ENCODE measurements at places on chromosomes 6 and 20.

DNA sequence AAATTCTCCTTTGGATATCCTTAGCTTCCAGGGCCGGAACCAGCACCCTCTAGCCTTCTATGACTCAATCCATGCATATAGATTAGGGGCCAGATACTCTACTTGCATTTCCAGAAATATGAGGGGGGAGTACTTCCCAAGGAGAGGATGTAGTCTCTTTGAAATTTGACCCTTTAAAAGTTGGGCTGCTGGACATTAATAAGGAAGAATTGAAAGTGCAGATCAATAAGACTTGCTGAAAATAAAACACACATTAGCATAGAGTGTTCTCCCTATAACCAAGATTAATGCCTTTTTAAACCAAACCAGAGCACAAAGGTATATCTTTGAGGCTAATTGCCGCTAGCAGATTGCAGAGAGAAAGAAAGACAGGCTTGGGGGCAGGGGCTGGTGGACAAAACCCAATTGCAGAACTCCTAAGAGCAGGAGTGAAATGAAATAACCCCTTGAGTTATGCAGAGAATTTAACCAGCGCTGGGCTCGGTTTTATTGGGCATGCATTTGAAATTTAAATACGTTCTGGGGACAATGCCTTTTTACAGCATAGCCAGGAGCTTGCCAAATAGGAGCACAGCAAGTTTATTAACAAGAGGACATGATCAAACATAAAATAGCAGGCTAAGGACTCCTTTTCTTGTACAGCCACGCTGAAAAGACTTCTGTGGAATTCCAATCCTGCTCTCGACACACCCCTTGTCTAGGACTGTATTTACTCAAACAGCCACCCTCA is 108.2 kb upstream of the SALL4 start:
- DNase-seq = no peak

GRCh38 chr20:39822667-39823066 is 860.5 kb downstream of the DHX35 start:
- no peak for DNase-seq

DNA sequence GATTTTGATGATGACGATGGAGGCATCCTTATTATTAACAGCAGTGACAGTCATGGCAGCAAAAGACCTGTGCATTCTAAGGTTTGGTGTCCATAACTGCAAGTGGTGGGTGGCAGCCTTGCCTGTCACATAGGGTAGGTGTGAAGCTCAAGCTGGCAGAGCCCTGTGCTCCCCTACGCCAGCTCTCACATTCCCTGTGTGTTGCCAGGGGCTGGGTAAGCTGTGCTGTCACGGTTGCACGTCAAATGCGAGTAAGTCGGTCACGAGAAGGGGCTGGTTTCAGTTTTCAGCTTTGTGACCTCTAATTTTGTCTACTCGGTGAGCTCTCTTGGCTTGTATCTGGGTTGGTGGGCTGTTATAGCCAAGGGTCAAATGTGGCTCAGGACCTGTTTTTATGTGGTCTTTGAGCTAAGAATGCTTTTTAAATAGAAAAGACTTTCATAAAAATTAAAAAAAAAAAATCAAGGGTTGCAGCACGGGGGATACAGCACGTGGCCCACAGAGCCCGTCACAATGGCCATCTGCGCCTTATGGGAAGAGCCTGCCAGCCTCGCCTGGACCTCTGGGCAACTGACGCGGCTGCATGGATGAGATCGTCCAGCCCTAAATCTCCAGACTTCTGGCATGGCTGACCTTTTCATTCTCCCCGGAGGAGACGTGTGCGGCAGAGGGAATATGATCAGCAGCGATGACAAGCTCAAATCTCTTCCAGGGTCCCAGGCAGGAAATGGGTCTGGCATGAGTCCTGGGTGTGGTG is 148.5 kb downstream of the PHACTR3 start:
- no peak for DNase-seq

DNA sequence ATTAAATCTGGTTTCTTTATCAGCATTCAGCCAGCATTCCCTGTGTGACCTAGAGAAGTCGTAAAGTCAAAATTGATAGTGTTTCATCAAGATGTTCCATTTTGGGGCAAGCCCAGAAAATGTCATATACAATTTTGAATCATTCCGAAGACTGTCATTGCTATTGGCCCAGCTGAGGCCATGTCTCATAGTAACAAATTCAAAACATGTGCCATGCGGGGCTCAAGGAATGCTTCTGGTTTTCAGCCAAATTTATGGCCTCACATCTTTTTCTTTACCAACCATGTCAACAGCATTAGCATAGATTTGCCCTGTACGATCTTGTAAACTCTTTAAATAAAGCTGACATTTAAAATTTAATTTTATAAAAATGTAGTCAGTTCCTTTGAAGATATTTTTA is 314.7 kb downstream of the PAX1 start:
- DNase-seq = no peak

DNA sequence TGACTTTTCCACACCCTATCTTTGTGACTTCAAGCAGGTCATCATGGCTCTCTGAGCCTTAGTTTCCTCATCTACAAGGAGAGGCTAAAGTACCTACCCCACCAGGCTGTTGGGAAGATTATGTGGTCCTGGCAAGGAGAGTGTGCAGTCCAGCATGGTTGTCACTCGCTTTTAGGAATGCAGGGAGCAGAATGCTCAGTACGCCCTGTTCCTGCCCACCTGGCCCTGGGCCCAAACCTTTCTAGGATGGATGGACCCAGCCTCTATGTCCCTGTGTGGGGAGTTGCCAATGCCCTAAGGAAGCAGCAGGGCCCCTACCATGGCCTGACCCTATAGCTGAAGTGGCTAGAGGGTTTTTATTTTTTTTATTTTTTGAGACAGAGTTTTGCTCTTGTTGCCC is 2.0 kb downstream of the CLPSL2 start:
- no peak for DNase-seq
